Activated CD4-positive, alpha-beta T cell treated with anti-CD3 and anti-CD28 coated beads, Interleukin-2, amount 10 ng/mL, durations not matched to agents 7 days and 5 days (primary cell): ENCODE measurements at places on chromosomes 12 and 14.

GRCh38 chr12:71070416-71071128 lies 87.2 kb downstream of the TSPAN8 start:
- DNase-seq = no peak

- DNase-seq = no peak
Measured at GRCh38 chr12:5051334-5051733, 7.7 kb downstream of the KCNA5 start.

GRCh38 chr12:106234449-106234848 lies 13.4 kb downstream of the CKAP4 start:
- DNase-seq = no peak

- DNase-seq = no peak
Measured at GRCh38 chr14:79468486-79468885, 742.8 kb downstream of the DIO2 start.

DNA sequence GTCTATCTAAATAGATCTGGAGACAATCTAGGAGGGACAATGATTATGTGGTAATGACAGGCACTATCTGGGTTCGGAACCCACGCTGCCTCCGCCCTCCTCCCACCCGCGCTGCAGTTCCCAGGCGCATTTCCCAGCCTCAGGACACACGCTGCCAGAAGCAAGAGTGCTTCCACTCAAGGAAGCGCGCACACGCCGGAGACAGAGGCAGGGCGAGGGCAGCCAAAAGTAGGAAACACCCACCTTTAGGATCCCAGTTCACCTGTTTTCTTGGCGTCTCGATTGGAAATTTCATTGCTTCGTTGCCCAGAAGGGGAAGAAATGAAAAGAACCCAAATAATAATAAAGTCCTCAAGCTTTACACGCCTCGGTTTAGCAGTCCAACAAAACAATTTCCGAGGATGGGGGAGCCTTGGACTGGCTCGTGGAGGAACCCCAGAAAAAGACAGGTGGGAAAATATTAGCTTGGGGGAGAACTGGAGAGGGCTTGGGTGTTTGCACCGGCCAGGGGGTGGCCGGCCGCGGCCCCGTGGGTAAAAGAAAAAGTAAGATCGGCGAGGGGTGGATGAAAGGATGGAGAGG lies 474 bp downstream of the KCNK10 start:
- no peak for DNase-seq
